Sciatic nerve (tissue), 2 donors: ENCODE measurements at places on chromosomes 7 and 10.

GRCh38 chr7:102193806-102194205 lies 92.9 kb upstream of the SH2B2 start:
- DNase-seq: no peak

GRCh38 chr10:4283846-4284610 lies 499.0 kb upstream of the KLF6 start:
- DNase-seq: peak; percentile 75

DNA sequence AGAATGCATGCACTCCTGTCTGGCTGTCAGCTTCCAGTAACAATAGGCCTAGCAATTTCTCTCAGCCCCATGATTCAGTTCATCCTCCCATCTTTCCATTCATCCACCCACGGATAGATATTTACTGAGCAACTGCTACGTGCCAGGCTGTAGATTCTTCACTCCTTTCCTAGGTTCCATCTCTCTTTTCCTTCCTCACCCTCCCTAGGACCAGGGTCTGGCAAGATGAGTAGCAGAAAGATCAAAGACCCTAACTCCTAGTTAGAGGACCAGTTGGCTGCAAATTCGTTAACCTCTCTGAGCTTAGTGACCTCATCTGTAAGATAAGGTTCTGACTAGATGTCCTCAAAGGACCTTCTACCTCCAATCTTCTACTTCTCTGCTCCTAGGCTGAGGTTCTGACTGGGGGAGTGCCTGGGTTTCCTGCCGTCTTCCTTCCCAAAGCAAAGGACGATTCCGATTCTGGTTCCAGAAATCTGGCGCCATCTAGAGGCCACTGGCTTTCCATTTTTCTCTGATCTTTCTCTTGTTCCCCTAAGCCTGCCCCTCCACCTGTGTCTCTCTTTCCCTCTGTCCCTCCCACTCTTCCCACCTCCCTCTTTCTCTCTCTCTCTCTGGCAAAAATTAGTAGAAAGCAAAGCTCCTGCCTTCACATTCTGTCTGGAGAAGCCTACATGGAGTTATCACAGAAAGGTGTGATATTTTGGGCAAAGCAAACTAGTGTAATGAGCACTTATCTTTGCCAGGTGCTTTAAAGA lies 26.2 kb downstream of the TBATA start:
- peak; percentile 86 for DNase-seq

GRCh38 chr7:42720991-42721796 lies 190.7 kb downstream of the C7orf25 start:
- no peak for DNase-seq

DNA sequence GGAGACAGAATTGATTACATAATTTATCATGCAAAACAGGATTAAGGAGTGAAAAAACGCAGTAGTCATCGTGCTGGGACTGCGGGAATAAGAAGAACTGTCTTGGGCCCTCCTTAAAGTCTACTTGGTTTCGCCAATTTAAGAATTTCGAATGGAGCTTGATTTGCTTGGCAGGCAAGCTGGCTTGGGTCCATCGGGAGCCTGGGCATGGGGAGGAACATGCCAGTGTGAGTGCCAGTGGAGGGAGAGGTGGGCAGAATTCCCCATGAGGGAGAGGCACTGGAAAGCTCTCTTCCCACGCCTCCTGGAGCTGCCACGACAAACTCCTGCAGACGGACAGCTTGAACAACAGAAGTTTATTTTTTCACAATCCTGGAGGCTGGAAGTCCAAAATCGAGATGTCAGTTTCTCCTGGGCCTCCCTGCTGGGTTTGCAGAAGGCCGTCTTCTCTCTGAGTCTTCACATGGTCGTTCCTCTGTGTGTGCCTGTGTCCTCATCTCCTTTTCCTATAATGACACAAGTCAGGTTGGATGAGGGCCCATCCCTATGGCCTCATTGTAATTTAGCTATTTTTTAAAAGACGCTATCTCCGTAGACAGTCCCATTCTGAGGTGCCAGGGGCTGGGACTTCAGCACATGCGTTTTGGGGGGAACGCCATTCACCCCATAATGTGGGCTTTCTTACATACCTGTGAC lies 528.7 kb upstream of the DPP6 start:
- DNase-seq: no peak

- DNase-seq: no peak
Observed at GRCh38 chr10:45003432-45004000, 2.8 kb downstream of the ZNF22 start.

- no peak for DNase-seq
Observed at GRCh38 chr10:637771-638195, 51.7 kb downstream of the DIP2C start.

- no peak for DNase-seq
Observed at GRCh38 chr7:5173496-5173895, 16.5 kb upstream of the WIPI2 start.

DNA sequence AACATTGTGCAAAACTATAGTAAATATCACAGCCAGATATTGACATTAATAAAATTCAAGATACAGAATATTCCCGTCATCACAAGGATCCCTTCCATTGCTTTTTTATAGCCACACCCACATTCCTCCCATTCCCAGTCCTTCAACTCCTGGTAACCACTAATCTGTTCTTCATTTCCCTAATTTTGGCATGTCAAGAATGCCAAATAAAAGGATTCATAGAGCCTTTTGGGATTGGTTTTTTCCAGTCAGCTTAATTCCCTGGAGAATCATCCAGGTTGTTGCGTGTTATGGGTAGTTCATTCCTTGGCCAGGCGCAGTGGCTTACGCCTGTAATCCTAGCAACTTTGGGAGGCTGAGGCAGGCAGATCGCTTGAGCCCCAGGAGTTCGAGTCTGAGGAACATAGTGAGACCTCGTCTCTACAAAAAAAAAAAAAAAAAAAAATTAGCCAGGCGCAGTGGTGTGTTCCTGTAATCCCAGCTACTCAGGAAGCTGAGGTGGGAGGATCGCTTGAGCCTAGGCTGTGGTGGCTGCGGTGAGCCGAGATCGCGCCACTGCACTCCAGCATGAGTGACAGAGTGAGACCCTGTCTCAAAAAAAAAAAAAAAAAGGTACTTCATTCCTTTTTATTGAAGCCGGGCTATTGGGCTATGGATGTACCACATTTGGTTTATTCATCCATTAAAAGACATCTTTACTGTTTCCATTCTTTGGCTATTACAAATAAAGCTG lies 2.7 kb downstream of the OGDH start:
- DNase-seq: no peak

DNA sequence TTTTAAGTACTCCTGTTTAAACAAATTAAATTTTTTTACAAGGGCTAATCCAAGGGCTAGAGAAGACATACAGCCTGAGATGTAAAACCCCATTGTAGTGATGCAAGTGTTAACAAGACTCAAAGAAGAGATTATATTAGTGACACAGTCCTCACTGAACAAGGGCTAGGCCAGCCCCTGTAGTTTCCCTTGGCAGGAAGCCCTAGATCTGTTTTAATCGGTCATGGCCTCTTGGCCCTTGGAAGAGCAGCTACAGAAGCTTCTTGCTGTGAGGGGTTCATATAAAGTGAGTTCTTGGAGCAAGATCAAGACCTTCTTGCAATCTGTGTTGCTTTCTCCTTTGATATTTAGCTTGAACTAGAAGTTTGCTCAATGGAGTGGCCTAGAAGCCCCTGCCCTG lies 1339.4 kb downstream of the XPNPEP1 start:
- no peak for DNase-seq

DNA sequence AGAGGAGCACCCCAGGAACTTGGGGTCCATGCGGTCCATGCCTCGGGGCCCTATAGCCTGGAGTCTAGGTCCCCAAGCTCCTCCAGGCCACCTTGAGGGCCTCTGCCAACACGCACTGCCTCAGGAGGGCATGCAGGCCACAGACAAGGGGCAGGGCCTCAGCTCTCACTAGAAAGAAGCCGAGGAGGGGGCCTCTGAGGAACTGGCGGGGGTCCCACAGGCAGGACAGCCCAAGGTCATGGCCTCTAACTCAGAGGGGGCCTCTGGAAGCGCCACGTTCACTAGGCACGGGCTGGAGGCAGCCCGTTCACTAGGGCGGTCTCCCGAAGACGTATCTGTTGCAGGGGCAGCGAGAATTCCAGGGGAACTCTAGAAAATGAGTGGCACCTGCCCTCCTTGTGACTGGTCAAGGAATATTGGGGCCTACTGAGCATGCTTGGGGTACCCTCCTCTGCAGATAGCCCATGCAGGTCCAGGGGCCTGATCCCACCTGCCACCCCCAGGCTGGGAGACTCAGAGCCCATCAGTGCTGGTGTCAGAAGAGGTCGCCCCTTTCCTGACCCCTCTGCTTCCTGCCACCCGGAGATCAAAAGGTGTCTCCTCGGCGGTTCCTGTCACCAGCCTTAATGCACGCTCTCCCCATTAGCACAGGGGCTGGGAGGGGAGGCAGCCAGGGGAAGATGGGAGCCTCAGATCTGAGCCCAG lies 86.7 kb upstream of the RET start:
- no peak for DNase-seq
